Adipocyte (in vitro differentiated cells): ENCODE measurements at places on chromosomes 1 and 21.
A peak's percentile ranks its signal among the peaks of the same experiment; 100 is the strongest.

DNA sequence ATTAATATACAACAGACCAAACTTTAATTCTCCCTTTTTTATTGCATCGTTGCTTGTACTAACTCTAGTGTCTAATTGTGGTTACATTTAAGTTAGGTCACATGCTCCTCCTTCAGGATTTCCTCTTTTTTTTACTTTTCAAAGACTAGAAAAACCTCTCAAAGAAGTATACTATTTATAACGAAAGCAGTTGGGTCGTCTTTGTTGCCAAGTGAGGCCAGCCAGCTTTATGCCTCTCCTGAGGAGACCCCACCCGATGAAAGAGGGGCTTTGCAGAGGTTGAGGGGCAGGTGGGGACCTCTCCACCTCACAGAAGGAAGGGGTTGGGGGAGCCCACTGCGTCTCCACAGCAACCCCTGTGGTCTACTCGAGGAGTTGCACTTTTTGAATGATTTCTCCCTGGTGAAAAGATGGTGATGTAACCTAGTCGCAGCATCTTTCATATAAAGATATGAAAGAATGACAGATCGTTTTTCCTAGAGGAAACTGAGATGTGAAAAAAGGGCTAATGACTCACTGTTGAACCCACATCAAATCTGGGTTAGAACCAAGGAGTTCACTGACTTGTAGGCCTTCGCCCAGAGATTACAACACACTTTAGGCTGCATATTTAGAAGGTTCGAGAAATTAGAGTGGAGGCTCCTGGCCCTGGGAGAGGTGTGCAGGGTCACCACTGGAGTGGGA is 6.4 kb downstream of the TGFB2 start:
- DNase-seq: peak; percentile 73

DNA sequence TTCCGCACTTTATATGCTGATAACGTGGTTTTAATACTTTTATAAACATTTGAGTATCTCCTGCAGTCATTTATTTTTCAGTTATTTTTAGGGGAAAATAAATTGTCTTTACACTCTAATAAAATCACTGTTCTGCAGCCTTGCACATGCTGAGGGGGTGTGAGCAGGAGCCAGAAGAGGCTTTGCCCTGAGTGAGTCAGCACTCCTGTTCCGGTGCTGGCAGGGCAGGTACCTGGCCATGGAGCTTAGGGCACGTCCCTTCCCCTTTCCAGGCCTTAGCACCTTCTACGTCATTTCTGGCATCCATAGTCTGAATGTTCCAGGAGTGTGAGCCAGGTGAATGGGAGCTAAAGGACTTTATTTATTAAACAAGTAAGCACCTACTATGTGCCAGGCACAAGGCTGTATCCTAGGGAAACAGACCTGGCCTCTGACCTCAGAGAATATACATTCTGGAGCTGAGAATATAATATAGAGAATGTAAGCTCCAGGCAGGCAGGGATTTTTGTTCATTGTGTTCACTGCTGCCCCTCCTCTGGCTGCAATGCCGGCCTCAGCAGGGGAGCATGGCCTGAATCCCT is 402.9 kb downstream of the PTPRU start:
- no peak for DNase-seq

DNA sequence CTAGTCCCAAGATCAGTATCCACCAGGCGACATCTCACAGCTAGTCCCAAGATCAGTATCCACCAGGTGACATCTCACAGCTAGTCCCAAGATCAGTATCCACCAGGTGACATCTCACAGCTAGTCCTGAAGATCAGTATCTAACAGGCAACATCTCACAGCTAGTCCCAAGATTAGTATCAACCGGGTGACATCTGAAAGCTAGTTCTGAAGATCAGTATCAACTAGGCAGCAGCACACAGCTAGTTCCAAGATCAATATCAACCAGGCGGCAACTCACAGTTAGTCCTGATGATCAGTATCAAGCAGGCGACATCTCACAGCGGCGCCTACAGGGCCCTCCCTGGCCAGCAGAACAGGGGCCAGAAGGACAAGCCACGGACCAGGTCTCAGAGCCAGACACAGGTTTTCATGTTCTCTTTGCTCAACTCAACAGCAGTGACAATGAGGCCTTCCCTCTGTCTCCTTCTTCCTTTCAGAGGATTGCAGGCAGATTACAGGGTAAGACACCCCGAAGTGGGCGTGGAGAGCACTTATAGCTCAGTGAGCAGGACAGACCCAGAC is 32.5 kb downstream of the NPHP4 start:
- DNase-seq: no peak

DNA sequence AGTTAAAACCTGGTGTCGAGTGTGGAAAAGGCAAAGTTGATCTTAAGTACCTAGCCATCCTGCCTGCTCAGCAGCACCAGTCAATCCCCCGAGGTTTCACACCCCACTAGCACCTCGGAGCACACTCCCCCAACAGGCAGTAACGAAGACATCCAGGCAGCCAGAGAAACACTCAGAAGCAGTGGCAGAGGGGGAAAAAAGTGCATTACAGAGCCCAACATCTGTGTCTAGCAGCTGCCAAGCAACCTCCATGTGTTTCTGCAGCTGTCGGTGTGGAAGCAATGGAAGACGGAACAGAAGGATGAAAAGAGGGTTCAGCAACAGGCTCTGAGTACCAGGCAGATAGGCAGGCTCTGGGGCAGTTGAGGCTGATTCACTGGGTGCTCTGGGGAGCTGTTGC is 73.4 kb upstream of the PROX1 start:
- no peak for DNase-seq

DNA sequence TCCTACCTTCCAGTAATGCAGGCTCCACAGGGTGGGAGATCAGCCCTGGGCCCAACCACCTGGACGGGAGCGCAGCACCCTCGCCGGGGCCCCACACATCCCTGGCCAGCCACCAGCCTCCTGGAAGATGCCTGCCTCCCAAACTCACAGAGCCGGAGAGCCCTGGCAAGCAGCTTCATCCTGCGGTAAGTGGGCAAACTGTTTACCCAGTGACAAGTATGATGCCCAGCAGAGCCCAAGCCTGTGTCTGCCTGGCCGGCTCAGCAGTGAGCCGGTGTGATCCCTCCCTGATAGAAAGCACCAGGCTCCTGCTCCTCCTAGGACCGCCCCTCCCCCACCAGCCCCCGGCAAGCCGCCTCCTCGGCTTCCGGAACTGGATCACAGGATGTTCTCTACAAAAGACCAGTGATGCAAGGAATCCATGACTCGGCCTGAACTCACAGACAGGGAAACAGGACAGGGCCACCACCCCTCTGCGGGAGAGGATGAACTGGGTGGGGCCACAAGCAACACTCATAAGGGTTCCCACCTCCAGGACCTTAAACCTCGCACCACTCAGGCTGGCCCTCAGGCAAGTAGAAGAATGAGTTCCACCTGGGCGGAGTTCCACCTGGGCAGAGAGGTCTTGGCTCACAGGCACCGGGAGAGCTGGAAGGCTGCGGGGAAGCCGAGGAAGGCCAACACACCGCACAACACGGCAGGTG is 7.9 kb downstream of the ACOT7 start:
- peak; percentile 34 for DNase-seq

DNA sequence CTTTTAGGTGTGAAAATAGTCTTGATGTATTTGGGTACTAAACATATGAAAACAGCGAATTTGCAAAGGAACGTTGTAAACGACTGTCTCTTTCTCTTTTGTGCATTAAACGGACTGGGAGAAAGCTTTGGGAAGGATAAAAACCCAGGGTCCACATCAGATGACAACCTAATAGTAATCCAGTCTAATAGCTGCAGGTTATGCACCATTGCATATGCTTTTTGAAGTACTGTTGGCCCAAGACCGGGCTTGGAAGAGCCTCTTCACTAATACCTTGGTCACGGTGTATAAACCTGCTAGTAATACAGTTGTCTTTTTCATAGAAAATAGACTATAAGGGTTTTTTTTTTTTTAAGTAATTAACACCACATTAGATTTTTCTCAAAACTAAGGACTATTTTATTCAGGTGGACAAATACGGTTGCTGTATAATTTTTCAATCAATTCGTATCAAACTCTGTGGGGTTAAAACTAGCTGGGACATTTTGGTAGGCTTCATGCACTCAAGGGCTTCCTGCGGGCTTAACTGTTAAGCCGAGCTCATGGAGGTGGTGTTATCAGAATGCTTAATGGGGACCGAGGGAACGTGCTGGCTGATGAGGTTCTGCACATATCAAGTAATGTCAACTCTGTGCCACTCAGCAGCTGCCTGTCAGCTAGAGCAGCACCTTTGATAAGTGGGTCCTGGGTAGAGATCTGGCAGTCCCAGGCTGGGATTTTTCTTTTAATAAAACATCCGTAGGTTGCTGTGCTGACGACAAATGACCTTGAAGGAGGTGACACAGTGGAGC is 2.1 kb downstream of the RYR2 start:
- no peak for DNase-seq

GRCh38 chr21:32088471-32088870 is 190.4 kb downstream of the MIS18A start:
- no peak for DNase-seq

DNA sequence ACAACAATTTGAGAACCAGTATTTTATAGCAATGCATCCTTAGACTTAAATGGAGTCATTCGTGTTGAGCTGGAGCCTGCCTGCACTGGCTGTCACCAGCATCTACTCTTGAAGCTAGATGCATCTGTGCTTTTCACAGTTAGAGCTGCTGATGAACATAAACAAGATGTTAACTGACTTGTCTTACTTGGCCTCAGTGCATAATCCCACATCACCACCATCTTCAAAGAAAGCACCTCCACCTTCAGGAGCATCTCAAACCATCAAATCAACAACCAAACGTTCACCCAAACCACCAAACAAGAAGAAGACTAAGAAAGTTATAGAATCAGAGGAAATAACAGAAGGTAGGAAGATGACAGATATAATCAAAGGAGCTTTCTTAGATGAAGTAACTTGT is 71.1 kb downstream of the TPR start:
- no peak for DNase-seq

DNA sequence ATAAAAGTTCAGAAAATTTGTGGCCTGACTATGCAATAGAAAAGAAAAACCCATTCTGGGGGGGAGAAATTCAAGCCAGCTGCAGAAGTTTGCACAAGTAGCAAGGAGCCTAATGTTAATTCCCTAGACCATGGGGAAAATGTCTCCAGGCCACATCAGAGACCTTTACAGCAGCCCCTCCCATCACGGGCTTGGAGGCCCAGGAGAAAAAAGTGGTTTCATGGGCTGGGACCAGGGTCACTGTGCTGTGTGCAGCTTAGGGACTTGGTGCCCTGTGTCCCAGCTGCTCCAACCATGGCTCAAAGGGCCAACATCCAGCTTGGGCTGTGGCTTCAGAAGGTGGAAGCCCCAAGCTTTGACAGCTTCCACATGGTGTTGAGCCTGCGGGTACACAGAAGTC is 42.0 kb downstream of the IL23R start:
- no peak for DNase-seq

- DNase-seq: no peak
Measured at GRCh38 chr1:15953791-15954241, 22.1 kb downstream of the ZBTB17 start.

DNA sequence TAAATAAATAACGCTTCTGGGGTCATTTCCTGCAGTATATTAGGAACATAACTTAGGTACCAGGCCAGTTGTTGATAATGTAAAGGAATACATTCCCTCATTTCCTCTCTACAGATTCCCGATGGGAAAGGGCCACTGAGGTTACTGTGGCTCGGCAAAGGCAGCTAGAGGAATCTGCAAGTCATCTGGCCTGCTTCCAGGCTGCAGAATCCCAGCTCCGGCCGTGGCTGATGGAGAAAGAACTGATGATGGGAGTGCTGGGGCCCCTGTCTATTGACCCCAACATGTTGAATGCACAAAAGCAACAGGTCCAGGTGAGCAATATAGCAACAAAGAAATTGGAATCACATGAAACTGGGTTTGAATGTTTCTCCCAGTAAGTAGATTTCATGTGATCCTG is 109.6 kb upstream of the BMP8A start:
- DNase-seq: no peak

DNA sequence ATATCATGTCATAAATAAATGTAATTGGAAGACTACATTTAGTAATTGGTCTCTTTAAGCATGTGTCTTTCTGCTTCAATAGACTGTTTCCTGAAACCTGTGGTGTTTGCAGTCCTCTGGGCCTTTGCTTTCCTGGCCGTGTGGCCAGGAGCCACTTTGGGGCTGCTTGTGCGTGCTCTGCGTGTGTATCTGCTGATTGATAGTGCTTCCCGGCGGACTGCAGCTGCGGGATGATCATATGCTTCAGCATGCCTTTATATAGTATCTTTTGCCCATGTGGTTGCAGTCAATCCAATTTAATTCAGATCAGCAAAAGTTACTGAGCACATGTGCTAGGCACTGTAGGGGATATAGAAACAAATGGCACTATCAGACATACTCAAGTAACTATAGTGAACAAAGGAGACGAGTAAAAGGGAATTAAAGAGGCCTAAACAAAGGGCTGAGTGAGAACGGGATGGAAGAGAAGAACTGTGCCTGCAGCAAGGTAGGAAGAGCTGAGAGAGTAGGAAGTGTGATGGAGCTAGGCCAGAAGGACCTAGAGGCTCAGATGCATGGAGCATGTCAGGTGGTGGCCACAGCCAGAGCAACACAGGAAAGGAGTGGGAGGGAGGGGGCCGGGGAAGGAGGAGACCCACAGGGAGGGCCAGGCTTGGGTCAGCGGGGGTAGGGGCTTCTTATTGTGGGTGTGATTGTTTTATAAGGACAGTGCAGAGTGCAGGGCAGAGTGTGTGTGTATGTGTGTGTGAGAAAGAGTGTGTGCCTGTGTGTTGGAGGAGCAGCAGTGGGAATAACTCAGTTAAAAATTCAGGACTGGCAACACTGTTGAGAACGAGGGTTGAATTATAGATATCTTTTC is 27.2 kb upstream of the TTF2 start:
- DNase-seq: no peak

GRCh38 chr21:39663066-39663465 is 50.3 kb downstream of the B3GALT5 start:
- DNase-seq: no peak

- DNase-seq: no peak
Measured at GRCh38 chr1:236959112-236959511, 45.1 kb downstream of the MT1HL1 start.

DNA sequence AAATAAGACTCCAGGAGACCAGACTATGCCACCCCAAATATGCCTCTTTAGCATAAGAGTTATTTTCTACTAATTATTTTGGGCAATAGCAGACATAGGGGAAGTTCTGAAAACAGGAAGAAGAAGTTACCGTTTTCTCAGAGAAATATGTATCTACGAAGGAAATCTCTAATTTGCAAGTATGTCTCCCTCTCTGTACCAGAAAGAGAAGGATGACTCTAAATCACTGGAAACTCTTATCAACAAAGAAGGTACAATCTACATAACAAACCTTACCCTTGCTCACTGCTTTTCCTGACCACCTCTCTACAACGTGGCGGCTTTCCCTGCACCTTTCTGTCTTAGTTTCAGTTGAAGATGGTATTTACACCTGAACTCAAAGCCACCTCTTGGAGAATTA is 49.0 kb downstream of the OMA1 start:
- no peak for DNase-seq

GRCh38 chr21:46667741-46668380 is 32.4 kb downstream of the PRMT2 start:
- DNase-seq: peak; percentile 64

GRCh38 chr1:74010206-74010605 is 187.8 kb downstream of the LRRIQ3 start:
- no peak for DNase-seq

- no peak for DNase-seq
Measured at GRCh38 chr1:12294076-12294475, 64.2 kb downstream of the VPS13D start.

- peak; percentile 41 for DNase-seq
Measured at GRCh38 chr1:202805886-202806844, 2.1 kb downstream of the KDM5B start.

GRCh38 chr1:178581351-178582303 is 68.7 kb downstream of the TEX35 start:
- DNase-seq: no peak
